Central memory CD4-positive, alpha-beta T cell (primary cell): ENCODE measurements at places on chromosomes 12 and 14.

GRCh38 chr12:104974626-104975290 lies 11.4 kb upstream of the NOPCHAP1 start:
- no peak for DNase-seq

DNA sequence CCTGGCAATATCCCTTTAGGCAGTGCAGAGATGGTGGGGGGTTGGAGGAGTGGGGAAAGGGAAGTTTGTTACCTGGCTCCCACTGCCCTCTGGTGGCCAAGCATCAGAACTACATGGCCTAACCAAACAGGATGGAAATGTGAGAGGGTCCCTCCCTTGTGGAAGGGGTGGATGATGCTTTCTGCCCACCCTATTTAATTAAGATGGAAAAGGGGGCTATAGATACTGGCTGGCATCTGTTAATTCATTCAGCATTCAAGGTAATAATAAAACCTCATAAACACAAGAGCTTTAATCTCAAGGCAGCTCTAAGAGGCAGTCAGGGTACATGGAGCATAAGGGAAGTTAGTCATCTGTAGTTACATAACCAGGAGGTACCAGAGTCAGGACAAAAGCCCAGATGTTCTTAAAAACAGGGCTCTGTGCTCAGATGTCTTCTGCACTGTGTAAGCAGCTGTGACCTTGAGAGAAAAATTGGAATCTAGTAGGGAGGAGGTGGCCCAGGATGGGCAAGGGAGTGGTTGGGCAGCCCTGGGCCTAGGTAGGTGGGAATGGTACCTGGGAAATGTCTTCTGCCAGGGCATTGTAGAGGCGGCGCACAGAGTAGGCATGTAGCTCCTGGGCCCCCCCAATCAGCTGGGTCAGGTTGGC lies 4.6 kb downstream of the AP1G2 start:
- peak; percentile 52 for DNase-seq

DNA sequence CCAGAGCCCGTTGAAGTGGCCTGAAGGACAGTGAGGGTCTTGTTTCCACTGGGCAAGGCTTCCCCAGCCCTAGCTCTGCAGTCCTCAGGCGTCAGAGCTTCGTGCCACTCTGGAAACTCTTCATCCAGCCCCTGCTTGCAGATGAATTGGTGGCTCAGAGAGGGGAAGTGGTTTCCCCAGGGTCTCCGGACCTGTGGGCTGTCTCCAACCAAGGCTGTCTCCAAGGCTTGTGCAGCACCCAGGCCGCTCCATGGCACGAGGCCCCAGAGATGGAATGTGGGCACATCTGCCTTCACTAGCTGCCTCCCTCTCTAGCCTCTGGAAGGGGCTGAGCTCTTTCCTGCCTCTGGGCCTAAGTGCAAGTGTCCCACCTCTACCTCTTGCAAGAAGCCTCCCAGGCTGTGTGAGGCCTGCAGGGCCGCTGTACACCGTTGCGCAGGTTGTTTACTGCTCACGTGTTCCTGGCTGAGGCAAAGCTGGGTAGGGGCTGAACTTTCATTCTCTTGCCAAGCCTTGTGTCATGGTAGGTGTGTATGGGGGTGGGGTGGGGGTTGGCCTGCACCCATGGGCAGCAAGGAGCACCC lies 11.1 kb downstream of the RIN3 start:
- no peak for DNase-seq

DNA sequence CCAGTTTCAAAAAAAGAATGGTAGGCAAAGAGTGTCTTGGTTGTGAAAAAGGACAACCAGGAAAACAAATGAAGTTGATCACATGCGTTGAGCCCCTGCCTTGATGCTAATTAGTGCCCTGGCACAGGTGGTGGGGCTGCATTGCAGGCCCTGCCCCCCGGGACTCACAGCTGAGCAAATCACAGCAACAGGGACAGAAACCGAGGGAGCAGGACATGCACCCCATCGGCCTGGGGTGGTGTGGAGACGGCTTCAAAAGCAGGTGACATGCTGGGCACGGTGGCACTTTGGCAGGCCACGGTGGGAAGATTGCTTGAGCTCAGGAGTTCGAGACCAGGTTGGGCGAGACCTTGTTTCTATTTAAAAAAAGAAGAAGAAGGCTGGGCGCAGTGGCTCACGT lies 1.1 kb upstream of the PAPLN start:
- no peak for DNase-seq

GRCh38 chr14:43540948-43541347 lies 966.1 kb downstream of the FSCB start:
- DNase-seq, result no peak

DNA sequence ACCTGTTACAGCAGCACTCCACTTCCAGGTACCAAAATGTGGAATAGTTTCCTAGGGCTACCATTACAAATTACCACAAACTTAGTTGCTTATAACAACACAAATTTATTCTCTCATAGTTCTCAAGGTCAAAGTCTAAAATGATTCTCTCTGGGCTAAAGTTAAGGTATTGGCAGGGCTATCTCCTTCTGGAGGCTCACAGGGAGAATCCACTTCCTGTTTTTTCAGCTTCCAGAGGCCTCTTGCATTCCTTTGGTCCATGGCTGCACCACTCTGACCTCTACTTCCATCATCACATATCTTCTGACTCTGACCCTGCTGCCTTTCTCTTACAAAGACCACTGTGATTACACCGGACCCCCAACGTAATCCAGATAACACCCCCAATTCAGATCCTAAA lies 2.9 kb upstream of the GARIN6 start:
- no peak for DNase-seq
